NCI-H1092 treated with DMSO at 0.1 percent for 48 hours (cell line): ENCODE measurements at places on chromosomes 11 and 22.
A peak's percentile ranks its signal among the peaks of the same experiment; 100 is the strongest.

DNA sequence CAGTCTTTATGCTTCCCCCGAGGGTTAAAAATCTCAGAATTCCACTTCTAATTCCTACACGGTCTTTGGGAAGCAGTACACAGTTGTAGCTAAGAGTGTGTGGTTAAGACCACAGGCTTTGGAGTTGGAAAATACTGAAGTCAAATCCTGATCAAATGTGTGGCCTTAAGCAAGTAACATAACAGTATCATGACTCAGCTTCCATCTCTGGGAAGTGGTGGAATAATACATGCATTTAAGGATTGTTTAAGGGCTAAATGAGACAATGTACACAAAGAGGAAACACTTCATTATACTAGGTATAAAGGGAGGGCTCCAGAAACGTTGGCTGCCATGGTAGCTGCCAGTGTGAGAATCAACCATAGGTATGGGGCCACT, 71.5 kb downstream of the FAT3 start:
- no peak for DNase-seq

DNA sequence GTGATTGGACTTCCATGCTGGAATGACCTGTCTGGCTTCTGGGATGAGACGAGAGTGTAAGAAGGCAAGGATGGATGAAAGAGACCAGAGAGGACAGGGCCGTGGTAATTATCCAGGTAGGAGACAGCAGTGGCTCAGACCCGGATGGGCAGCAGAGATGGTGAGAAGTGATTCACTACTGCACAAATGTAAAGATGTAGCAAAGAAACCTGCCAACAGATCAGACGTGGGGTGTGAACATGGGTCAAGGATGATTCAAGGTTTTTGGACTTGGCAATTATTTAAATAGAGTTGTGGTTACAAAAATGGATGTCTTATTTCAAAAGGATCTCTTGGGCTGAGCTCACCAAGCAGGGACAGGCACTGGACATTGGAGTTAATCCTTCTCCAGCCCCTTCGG, 32.7 kb downstream of the RIBC2 start:
- DNase-seq: no peak

DNA sequence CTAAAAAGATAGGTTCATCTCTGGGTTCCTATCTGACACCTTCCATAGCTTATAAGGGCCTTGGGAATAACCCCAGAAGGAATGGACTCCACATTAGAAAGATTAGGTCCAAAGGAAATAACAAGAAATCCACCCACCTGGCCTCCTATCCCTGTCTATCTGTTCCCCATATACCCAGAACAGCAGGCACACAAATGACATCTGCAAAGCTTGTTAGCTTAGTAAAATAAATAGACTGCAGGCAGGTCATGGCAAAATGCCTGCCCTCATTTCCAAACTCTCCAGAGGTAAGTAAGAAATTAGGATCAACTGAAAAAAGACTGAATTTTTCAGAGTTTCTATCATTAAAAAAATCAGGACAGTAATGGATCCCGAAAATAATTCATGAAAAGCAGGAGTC, 489.5 kb downstream of the DLG2 start:
- DNase-seq: peak; percentile 51

DNA sequence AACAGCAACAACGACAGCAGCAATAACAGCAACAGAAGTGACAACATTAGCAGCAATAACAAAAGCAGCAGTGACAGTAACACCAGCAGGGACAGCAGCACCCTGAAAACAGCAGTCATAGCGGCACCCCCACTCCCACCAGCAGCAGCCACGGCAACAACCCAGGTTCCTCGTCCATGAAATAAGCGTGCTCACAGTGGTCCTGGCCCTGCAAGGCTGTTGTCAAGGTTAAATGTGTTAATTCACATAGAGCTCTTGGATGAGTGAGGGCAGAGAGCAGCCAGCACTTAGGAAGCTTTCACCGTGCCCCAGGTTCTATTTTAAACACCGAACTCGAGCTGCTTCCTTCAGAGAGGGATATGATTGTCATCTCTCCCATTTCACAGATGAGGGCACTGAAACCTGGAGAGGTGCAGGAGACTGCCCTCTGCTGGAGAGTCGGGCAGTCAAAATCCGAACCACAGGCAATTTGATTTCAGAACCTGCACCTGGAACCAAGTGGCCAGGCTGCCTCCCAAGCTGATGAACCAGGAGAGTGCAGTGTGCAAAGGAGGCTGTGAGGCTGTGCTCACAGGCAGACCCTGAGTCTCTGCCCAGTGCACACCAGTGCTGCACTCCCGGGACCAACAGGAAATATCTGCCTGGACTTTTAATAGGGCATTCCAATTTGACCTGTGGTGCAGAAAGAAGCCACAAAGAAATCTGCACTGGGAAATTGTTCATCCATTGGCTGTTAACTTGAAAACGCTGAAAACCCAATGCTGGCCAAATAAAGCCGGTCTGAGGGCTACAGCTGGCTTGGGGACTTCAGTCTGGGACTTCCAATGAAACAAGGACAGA, 22.9 kb upstream of the FGF3 start:
- DNase-seq: peak; percentile 7
